Muscle of arm (tissue), 14 donors: ENCODE measurements at places on chromosomes 1 and 21. TPM values are rescaled to one million over a fixed set of nuclear protein-coding genes. Genes with fewer than 3 reads are reported as not detected.

DNA sequence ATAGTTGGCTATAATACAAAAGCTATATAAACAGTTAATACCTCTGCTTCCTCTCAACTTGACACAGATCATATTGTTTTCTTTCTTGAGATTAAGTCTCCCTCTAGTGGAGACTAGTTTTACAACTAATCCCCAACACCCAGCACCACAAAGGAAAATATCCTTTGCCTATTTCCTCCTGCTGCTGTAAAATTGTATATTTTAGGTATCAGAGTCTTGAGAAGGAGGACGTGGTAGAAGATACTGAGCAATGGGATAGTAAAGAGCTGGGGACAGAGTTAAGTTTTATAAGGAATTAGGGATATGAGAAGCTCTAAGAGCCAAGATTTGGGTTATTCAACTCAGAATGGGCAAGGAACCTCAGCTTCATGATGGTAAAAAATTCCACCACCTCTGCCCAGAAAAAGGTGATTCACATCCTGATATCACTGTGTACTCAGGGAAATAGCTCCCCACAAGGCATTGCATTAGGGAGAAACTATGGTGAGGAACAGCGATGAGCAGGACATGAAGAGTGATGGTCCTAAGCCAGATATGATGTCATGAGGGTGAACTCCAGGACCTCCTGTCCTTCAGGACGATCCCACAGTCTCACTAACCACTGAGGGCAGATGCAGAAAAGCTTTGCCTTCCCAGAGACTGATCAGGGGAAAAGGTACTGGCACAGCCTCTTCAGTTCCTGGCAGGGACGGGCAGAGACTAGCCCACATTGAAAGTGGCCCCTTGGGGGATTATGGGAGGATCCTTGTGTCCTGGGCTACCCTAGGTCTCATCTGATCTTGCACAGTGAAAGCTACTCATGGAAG is 14.7 kb upstream of the CFAP126 start:
- DNase-seq = peak; percentile 57

Gene TP73
- 2.0 TPM for polyA plus RNA-seq

Gene FAM177B
- 0.23 TPM for polyA plus RNA-seq

GRCh38 chr1:100989306-100990077 is 36.1 kb downstream of the DPH5 start:
- no peak for DNase-seq

- no peak for DNase-seq
Observed at GRCh38 chr1:197249324-197249723, 18.7 kb upstream of the CRB1 start.

- no peak for DNase-seq
Observed at GRCh38 chr21:43965911-43966585, 46.1 kb upstream of the TRAPPC10 start.

- DNase-seq = no peak
Observed at GRCh38 chr1:185342672-185343259, 25.7 kb upstream of the IVNS1ABP start.

DNA sequence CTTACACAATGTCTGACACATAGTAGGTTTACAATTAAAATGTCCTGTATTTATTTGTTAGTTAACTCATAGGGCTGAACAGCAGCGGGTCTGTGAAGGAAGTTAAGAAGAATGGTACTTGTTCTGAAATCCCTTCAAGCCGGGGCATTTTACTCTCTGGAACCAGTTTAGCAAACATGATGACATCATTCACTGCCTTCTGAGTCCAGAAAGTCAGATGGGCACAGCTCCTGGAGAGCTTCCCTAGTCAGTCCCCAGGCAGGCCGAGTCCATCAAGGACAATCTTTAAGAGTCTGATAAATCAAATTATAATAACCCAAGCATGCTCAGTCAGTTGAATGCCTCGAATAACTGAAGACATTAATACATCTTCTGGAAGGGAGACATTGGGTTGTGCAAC is 125.4 kb upstream of the DAB1 start:
- DNase-seq = no peak

DNA sequence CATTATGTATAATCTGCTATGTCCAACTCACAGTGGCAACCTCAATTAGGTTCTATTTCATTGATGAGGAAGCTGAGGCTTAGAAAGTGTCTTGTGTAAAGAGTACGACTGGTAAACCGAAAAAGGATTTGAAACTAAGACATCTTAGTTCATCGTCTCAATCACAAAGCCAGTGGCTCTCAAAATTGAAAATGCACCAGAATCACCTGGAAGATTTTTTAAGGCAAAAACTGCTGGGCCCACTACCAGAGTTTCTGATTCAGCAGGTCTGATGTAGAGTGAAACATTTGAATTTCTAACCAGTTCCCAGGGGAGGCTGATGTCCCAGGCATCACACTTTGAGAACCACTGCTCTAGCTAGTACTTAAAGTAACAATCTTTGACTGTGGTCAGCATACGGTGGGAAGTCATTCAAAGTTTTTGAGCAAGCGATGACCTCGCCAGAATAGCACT is 5.2 kb upstream of the LRRC53 start:
- no peak for DNase-seq

- no peak for DNase-seq
Observed at GRCh38 chr1:183996396-183996795, 41.1 kb downstream of the COLGALT2 start.

DNA sequence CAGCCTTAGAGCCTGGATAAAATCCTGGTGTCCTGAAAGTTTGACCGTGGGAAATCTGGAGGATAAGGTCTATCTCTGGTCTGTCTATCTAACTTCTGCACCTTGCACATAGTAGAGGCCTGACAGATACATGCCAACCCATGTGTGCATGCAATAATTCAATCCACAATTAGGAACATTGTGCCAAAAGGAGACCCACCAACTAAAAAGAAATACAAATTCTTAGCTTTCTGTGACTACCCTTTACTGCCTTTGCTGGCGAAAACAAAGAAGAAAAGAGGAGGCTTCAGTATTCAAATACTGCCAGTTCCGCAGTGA is 381 bp upstream of the KLHL20 start:
- DNase-seq = no peak

- no peak for DNase-seq
Observed at GRCh38 chr1:109912873-109913272, 2.2 kb downstream of the CSF1 start.

Gene IGSF21
- polyA plus RNA-seq = 0.25 TPM

GRCh38 chr1:40880813-40881549 is 18.8 kb upstream of the CITED4 start:
- DNase-seq = no peak

GRCh38 chr1:162316187-162316586 is 60.5 kb downstream of the SPATA46 start:
- no peak for DNase-seq
